ENCODE measurements at places on chromosomes 1 and 21. TPM values are rescaled to one million over a fixed set of nuclear protein-coding genes. Genes with fewer than 3 reads are reported as not detected.

Gene DIO1
- total RNA-seq: not detected

DNA sequence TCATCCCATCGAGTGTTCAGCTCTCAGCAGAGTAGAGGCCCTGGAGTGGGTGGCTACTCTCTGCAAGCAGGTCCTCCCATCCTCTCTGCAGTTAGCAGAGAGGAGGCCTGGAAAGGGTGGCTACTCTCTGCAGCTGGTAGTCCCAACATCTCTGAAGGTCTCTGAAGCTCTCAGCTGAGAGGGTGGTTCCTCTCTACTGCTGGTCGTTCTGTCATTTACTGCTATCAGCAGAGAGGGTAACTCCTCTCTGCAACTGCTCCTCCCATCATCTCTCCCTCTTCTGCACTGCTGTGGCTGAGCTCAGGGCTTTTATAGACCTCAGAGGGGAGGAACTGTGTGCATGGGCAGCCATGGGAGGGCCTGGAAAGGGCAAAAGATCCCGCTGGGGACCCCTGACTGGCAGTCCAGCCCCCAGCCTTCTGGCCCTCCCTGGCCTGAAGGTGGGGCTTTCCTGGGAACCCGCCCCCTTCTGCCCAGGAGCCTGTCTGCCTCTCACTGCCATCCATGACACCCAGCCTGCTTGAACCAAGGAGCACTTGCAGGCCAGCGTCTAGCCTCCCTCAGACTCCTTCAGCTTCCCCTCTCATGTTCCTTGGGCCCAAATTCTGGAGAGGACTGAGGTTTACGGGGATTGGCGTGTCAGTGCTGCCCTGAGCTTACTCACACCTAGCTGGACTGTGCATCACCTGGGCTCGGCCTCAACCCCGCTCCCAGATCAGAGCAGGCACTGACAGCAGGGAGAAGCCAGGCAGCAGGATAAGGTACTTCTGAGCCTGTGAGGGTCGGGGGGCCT is 898.3 kb upstream of the NEGR1 start:
- DNase-seq: no peak

DNA sequence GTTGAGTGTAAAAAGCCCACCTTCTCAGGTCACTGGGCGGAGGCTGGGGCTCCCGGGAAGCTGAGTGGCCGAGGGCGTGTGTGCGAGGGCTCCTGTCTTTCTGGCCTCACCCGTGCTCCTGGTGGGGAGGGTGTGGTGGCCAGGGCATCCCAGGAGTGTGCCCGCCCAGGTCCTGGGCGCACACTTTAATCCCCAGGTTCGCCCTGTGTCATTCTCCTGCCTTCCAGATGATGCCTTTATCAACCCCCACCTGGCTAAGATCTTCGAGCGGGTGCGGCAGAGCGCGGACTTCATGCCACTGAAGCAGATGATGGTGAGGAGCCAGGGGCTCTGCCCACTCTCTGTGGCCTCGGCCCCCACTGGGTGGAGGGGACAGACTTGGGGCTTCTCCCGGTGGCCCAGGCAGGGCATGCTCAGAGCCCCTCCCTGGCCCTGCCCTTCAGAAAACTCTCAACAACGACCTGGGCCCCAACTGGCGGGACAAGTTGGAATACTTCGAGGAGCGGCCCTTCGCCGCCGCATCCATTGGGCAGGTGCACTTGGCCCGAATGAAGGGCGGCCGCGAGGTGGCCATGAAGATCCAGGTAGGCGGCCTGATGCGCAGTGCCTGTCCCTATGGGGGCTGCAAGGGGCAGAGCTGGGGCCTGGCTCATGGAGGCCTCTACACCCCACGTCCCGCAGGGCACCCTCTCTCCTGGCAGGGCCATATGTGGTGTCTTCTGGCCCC is 42.5 kb downstream of the COQ8A start:
- DNase-seq: peak; percentile 23

- no peak for DNase-seq
These were observed 69.4 kb downstream of the LRRC8D start for GRCh38 chr1:89890085-89890752.
